B cell (primary cell): ENCODE measurements at places on chromosomes 3 and 15. TPM values are rescaled to one million over a fixed set of nuclear protein-coding genes. Genes with fewer than 3 reads are reported as not detected.
A peak's percentile ranks its signal among the peaks of the same experiment; 100 is the strongest.

DNA sequence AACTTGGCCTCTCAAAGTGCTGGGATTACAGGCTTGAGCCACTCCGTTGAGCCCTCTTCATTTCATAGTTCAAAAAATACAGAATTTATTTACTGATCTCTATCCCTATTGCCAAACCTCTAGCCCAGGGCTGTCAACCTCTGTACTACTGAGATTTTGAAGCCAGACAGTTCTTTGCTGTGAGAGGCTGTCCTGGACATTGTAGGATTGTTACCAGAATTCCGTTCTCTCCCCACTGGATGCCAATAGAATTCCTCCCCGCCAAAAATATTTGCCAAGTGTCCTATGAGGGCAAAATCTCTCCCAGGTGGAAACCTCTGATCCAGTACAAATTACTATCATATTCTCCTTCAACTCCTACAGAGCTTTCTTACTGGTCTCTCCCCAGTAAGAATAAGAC is 29.6 kb upstream of the ADAMTS9 start:
- DNase-seq, result no peak

- peak; percentile 91 for DNase-seq
Measured at GRCh38 chr15:31327669-31328427, 1.2 kb downstream of the KLF13 start.

DNASE1L3 gene
- 0.39 and 1.1 TPM in 2 replicates for total RNA-seq

GRCh38 chr15:58510715-58511598 is 79.2 kb downstream of the LIPC start:
- no peak for DNase-seq

LYSMD2 gene
- total RNA-seq, result 48.2 and 49.4 TPM in 2 replicates

DNA sequence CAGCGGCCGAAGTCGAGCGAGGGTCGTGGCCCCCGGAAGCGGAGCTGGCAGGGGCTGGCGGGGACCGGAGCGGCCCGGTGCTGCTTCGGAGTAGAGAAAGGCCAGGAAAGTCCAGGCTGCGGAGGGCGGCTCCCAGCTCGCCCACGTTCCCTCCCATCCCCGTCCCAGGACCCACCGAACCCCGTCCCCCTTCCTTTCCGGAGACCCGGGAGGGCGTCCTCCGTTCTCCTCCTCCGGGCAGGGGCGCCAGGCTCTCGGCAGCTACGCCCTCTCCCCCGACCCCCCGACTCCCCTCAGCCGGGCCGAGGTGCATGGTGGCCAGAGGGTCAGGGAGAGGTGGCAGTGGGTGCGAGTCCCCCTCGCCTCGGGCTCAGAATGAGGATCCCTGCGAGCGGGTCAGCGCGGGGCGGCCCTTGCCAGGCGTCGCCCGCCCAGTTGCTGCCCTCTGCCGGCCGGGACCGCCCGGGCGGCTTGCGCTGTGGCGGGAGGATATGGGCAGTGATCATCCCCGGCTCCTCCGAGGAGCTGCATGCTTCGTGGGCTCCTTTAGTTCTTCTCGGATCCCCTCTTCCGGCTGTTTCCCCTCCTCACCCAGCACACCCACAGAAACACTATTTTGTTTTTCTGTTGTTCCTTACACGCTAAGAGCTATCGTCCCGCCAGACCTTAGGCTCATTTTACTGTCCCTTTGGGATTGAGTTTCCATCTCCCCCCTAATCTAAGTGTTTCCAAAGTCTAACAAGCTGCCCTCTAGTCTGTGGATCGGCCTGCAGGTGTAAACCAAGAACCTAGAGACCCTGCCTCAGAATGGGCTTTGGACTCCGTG is 744 bp upstream of the ALDH1A2 start:
- peak; percentile 53 for DNase-seq

DNA sequence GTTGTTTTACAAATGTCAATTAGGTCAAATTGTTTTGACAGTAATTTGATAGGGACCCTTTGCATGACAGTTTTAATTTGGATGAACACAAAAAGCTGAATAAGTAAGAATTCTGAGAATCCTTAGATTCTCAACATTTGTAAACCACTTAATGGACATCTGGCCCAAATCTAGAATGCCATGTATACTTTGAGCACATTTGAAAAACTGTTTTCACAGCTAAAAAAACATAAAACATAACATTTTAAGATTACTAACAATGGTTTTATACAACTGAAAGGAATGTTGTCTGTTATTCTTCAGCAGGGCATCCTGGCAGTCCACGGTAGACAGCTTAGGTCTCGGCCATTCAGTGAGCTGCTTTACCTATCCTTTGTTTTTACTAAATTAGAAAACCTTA is 34.5 kb upstream of the TM2D3 start:
- DNase-seq, result no peak

DNA sequence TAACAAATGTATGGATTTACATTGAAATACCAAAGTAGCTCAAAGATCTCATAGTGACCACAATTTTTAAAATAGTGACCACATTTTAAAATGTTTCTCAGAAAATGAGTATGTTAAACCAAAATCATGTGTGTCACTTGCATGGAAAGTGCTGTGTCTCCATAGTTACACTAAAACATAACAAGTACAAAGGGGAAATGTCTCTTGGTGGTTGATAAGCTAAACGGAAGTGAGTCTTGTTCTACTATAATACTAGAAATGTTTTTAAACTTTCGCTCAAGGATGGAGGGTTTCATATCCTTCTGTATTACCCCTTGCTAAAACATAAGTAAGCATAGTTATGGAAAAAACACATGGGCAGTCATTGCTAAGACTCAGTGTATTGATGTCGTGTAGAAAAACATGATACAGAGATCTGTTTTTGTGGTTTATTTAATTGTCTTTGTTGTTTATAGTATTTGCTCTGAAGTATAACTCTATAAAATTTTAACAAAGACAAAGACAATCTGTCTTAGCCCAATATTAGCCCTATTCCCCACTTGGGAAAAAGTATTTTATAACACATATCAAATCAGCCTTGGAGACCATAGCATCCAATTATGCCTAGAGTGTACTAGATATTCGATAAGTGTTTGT is 27.0 kb upstream of the DENND4A start:
- peak; percentile 91 for DNase-seq

DNA sequence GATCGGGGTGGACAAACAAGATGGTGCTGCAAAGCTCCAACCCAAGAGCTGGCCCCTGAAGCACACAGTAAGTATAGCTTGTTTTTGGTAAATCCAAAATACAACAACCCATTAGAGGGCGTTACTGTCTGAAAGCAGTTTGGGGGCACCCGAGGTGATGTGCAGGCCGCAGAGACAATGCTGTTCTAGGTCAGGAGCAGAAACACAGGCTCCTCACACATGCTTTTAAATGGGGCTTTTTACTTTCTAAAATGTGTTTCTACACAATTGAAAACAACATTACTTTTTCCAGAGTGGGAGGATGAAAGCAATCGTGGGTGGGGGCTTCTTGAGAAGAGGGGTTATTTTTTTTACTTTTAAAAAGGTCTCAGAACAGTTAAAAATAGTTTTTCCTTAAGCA is 1029.3 kb upstream of the CFAP20DC start:
- no peak for DNase-seq

LTF gene
- total RNA-seq, result 0.22 TPM in 1 of 2 replicates, not detected in the other

EPHB1 gene
- 0.87 TPM in 1 of 2 replicates, not detected in the other for total RNA-seq

DNA sequence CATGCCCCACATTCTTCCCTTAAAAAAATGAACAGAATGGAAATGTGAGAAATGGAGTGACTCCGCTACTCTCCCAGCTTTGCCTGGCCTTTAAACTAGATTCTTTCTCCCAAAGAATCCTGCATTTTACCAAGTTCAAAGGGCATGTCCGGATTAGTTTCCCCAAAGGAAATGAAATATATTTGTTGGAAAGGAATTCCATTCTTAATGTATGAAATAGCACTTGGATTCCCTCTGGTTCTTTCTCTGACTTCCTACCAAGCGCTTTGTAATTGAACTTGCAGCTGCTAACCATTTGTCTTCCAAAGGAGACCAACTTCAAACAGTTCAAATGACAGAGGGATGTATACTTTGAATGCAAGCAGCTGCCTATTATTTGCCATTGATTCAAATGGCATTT is 18.9 kb downstream of the MAP2K1 start:
- no peak for DNase-seq

ALDH1A2 gene
- total RNA-seq, result not detected in 2 replicates

WNT5A gene
- total RNA-seq, result not detected in 2 replicates

HIGD2B gene
- 0.52 and 1.4 TPM in 2 replicates for total RNA-seq

GRCh38 chr15:36529296-36530011 is 50.0 kb upstream of the CDIN1 start:
- DNase-seq, result peak; percentile 41

- no peak for DNase-seq
Measured at GRCh38 chr15:92763459-92763858, 107.9 kb upstream of the FAM174B start.

DNA sequence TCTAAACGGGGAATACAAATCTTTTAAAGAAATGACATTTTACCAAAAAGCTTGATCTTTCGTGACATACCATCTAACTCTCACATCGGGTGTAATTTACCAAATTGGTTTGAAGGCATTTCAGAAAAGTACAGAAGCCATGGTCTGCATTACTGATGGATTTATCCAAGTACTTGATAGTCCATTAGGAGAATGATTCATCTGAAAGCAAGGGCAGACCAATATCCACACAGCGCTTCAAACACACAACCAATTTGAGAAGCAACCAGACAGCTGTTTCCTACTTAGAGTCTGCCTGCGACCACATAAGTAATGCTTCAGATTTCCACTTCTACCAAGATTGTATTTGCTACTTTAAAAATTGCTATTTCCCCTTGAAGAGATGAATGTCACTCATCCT is 697.6 kb upstream of the ALCAM start:
- no peak for DNase-seq

- peak; percentile 55 for DNase-seq
Measured at GRCh38 chr3:41117398-41117870, 81.9 kb upstream of the CTNNB1 start.

RARB gene
- not detected in 2 replicates for total RNA-seq

SERINC4 gene
- 0.24 and 0.32 TPM in 2 replicates for total RNA-seq

DNA sequence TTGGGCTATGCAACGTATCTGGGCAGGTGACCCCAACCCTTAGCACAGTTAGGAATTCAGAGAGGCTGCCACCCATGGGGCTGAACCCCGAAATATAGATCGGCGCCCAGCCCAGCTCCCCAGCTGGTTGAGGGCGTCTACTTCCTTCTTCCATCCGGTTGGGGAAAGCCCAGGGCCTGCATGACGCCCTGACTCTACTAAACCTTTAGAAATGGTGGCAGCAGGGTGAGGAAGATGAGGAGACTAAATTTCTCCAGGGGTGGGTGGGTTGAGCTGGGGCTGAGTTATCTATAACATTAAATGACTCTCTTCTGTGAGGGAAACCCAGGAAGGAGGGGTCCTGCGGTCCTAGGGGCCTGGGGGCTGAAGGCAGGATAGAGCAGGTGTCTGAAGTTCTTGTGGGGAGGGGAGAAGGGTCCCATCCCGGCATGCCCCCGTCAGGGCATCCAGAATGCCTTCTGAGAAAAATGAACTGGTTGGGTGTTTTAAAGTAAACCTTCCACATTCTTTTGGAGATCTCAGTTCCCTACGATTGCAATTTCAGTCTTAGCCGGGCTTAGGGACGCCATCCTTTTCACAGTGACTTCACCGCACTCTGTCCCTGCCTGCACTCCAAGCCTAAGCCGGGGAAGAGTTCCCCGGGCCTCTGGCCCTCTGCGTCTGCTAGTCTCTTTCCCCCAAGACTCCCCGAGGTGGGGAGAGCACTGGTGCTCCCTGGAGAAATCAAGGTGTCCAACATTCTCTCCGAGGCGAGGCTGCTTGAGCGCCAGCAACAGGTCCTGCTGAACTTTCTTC is 28.5 kb downstream of the NR2F2 start:
- DNase-seq, result no peak

ZMYND10 gene
- 1.8 and 3.3 TPM in 2 replicates for total RNA-seq

SLC6A20 gene
- 0.32 TPM in 1 of 2 replicates, not detected in the other for total RNA-seq

RAB6B gene
- total RNA-seq, result not detected in 2 replicates

ALAS1 gene
- total RNA-seq, result 26.1 and 28.3 TPM in 2 replicates

ITGB5 gene
- total RNA-seq, result 0.54 and 1.4 TPM in 2 replicates

GRCh38 chr15:33209575-33210481 is 15.3 kb upstream of the FMN1 start:
- DNase-seq, result no peak

PSTPIP1 gene
- 67.1 and 69.0 TPM in 2 replicates for total RNA-seq

- DNase-seq, result no peak
Measured at GRCh38 chr3:128555098-128555825, 62.3 kb upstream of the GATA2 start.

GRCh38 chr3:8842293-8842692 is 72.9 kb upstream of the OXTR start:
- no peak for DNase-seq

DNA sequence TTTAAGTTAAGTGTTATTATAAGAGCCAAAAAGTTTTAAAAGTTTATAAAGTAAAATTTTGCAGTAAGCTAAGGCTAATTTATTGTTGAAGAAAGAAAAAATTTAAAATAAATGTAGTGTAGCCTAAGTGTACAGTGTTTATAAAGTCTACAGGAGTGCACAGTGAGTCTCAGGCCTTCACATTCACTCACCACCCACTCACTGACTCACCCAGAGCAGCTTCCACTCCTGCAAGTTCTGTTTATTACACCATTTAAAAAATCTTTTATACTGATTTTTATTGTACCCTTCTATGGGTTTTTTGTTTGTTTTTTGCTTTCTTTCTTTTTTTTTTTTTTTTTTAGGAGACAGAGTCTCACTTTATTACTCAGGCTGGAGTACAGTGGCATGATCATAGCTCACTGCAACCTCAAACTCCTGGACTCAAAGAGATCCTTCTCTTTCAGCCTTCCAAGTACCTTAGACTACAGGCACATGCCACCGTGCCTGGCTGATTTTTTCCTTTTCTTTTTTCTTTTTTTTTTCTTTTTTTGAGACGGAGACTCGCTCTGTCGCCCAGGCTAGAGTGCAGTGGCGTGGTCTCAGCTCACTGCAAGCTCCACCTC is 25.9 kb downstream of the CSTA start:
- no peak for DNase-seq

- DNase-seq, result no peak
Measured at GRCh38 chr15:60090747-60091146, 86.6 kb downstream of the FOXB1 start.

GRCh38 chr15:80615783-80616391 is 79.2 kb upstream of the ABHD17C start:
- DNase-seq, result no peak

DNA sequence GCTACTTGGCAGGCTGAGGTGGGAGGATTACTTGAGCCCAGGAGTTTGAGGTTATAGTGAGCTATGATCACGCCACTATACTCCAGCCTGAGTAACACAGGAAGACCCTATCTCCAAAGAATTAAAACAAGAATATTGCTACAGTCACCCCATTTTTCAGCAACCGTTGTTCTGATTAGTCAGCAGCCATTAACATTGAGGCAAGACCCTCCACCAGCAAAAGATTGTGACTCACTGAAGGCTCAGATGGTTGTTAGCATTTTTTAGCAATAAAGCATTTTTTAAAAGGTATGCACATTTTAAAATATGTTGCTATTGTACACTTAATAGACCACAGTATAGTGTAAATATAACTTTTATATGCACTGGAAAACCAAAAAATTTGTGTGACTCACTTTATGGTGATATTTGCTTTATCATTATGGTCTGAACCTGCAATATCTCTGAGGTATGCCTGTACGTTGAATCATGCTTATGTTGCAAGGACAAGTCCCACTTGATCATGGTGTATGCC is 492.6 kb downstream of the SQOR start:
- no peak for DNase-seq

GOLGA6A gene
- total RNA-seq, result 1.0 TPM in 1 of 2 replicates, not detected in the other

EAF2 gene
- total RNA-seq, result 31.1 and 35.0 TPM in 2 replicates
